ENCODE measurements at places on chromosomes 2 and 18.

- no peak for DNase-seq
These were observed 14.8 kb upstream of the GPR55 start for GRCh38 chr2:230939691-230940470.

GRCh38 chr2:70975237-70975636 lies 3.2 kb upstream of the ANKRD53 start:
- DNase-seq = no peak

DNA sequence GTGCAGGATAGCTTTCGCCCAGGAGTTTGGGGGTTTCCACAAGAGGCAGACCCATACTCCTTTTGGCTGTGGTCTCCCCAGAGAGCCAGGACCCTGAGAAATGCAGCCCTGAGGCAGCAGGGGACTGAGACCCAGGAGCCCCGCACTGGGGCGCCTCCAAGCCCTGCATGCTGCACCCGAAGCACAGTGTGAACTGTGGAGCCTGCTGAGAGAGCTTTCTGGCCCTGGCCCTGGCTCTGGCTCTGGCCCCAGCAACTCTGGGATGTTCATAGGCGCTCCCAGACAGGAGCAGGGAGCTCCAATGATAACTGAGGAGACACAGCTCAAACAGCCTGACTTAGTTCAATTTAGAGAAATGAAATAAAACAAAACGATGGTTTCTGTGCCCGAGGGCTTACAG lies 96.4 kb upstream of the TEX51 start:
- no peak for DNase-seq

GRCh38 chr2:175854129-175854528 lies 147.9 kb downstream of the LNPK start:
- no peak for DNase-seq

DNA sequence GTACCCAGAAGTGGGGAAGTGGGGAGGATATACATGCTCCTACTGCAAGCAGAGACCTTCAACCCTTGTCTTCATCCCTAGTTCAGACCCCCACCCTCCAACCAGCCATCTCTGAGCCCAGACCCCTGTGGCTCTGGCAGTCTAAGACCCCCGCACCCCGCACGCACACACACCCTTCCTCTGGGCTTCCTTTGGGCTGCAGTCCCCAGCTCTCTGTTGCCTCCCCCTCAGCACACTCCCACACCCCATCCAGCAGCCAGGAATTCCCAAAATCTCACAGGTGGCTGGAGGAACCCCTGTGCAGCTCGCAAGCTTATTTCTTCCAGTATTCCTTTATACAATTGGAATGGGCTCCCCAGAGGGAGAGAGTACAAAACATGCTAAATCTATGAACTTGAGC lies 13.9 kb upstream of the GYPC start:
- no peak for DNase-seq

DNA sequence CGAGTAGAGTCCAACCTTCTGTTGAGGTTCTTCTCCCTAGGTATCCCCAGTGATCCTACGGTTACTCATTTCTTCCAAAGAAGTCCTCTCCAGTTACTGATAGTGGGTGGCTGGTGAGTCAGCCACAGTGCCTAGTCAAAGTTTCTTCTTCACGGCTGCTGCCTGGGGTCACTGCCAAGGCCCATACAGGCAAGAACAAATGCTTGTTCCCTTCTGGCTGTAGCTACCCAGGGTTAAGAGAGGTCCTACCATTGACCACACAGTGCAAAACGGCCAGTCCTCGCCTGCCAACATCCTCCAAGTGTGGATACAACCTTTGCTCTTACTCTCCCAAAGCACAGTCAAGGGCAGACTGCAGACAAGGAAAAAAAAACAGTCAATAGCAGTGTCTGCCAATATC lies 2.9 kb upstream of the PTPN4 start:
- DNase-seq = no peak
